ENCODE measurements at places on chromosomes 12 and 14.
A peak's percentile ranks its signal among the peaks of the same experiment; 100 is the strongest.

DNA sequence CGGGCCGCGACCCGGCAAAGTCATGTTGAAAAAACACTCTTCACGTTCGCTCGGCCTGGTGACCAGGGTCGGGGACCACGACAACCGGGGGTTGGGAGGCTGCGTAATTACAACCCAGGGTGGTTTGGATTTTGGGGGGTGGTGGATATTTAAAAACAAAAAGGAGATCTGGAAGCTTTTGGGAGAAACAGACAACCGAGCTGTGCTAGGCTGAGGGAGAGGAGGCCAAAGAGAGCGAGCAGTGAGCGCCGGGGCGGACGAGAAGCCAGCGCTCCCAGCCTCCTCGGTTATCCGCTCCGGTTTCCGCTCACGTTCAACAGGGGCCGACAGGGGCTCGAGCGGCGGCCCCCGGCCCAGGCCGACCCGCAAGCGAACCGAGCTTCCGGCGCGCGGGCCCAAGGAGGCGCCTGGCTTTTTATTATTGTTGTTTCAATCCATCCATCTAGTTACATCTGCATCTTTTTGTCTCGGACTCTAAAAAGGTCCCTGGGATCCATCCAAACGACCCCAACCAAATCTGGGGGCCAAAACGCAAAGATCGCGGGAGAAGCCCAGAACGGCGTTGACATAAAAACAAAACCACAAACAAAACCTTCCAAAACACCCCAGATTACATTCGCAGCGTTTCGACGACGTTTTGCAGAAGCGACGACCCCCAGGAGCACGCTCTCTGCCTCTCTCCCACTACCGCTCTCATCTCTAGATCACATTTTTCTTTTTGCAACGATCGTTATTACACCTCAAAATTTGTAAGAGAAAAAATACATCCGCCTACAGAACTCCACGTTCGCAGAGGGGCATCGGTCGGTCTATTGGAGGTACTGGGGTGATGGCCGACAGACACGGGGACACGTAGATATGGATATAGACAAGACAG is 771 bp downstream of the OTX2 start:
- no peak for DNase-seq

DNA sequence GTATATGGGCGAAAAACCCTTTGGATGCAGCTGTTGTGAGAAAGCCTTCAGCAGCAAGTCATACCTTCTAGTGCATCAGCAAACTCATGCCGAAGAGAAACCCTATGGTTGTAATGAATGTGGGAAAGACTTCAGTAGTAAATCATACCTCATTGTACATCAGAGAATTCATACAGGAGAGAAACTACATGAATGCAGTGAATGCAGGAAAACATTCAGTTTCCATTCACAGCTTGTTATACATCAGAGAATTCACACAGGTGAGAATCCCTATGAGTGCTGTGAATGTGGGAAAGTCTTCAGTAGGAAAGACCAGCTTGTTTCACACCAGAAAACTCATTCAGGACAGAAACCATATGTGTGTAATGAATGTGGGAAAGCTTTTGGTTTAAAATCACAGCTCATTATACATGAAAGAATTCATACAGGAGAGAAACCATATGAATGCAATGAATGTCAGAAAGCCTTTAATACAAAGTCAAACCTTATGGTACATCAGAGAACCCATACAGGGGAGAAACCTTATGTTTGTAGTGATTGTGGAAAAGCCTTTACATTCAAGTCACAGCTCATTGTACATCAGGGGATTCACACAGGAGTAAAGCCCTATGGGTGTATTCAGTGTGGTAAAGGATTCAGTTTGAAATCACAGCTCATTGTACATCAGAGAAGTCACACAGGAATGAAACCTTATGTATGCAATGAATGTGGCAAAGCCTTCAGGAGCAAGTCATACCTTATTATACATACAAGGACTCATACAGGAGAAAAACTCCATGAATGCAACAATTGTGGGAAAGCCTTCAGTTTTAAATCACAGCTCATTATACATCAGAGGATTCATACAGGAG is 21.4 kb downstream of the ZNF268 start:
- no peak for DNase-seq

DNA sequence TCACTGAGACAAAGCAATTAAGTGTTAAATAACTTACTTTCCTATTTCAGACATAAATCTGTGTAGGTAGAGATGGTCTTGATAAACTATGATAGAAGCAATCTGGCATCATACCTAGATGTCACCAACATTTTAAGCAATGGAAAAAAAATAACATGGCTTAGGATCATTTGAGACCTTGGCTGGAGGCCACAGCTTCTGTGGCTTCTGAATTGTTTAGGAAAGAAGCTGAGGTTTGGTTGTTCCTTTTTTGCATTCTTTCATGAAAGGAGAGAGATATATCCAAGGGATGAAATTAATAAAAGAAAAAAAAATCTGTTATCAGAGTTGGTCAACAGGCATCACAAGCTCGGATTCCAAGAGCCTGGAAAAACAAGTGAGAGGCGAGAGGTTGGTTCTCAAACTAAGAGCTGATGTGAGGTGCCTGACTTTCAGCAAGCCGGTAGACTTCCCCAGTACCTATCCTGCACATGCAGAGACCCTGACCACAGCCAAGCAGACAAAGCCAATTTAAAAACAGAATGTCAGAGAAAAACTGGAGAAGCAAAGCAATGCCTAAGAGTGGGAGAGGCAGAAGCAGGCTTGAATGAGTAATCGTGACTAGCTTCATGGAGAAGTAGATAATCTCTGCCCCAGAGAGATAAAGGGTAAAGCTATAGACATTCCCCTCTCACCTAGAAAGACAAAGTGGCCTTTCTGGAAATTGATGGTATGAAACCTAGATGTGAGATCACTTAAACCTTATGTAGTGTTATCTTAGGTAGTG is 43.4 kb upstream of the ST8SIA1 start:
- peak; percentile 11 for DNase-seq

DNA sequence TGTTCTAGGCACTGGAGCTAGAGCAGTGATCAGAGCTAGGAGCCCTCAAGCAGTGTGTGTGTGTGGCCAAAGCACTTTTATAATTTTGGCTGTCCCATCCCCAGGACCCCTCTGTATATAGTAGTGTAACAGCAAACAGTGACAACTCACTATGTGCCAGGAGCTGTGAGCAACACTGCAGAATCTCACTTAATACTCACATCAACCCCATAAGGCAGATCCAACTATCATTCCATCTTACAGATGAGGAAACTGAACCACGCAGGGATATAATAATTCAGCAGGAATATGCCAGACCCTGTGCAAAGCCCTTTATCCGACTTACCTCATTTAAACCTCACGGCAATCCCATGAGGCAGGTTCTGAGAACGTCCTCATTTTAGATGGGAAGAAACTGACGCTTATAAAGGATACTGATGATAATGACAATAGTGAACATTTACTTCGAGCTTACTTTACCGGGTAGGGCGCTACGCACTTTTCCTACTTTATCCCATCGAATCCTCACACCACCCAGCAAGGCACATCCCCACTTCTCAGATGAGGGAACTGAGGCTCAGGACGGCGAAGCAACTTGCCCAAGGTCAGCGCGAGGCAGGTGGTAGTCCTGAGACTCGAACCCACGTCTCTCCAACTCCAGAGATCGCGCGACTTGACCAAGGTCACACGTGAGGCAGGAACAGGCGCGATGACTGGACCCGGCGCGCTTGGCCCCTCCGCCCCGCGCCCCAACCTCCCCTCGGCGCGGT is 687 bp downstream of the RAB35 start:
- no peak for DNase-seq

- peak; percentile 19 for DNase-seq
Measured at GRCh38 chr12:15535352-15535781, 213.1 kb downstream of the PTPRO start.

All from inflammatory macrophage (primary cell).